ENCODE measurements at places on chromosomes 5 and 9.

DNA sequence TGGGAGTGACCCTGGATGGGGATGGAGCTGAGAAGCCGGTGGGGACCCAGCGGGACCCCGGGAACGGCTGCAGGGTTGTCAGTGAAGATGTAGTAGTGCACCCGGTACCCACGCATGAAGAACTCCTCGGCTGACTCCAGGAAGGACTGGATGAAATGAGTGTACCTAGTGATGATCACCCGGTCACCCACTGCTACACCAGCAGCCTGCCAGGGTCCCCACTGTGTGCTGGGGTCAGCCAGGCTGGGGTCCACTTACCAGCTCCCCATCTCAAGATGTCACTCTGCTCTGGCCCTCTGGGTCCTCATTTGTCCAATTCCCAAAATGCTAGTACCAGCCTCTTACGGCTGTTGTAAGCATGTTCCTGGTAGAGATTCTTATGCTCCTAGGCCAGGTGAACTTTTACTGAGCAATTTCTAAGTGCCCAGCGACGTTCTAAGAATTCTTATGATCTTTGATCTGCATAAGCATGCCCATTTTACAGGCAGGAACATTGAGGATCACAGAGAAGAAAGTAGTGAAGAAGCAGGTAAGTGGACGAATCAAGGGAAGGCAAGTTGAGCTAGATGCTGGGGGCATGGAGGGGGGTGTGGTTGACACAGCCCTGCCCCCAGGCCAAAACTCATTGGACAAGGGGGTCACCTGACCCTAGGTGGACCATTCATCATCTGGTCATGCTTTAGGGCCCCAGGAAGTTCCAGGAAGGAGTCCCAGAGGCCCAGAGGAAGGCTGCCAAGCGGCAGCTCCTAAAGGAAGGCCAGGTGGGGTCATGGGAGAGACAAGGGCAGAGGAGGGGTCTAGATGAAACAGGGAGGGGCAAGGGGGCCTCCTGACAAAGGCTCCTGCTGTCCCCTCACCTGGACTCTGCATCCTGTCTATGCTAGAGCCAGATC is 9.4 kb downstream of the GBGT1 start:
- DNase-seq: no peak

DNA sequence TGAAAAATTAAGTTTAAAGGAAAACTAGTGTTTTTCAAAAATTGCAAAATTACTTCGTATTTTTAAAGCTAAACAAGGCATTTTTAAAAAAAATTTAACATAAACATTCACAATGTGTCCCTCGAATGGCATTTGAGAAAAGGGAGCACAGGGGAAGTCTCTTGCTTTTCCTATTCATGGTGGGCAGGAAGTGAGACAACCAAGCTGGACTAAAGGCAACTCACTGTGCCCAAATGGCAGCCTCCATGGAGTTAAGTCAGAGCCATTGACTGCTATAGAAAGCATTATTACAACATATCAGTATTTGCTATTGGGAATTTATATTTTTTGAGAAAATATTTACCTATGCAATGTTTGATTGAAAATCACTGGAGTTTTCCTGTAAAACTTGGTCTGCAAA is 8.3 kb downstream of the HNRNPH1 start:
- DNase-seq: no peak

DNA sequence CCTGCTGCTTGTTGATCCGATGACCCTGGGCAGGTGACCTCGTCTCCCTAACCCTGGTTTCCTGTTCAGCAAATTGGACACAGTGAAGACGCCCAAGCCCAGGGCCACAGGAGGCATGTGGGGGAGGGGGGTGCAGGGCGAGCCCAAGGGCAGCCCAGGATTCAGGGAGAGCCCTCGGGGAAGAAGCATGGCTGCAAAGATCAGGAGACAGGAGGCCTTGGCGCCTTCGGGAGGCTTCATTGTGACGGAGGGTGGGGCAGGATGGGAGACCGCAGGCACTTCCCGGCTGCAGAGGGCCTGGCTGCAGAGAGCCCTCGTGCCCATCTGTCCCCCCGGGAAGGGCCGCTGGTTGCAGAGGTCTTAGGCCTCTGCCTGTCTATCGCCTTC is 6.2 kb downstream of the ASS1 start:
- DNase-seq: no peak

DNA sequence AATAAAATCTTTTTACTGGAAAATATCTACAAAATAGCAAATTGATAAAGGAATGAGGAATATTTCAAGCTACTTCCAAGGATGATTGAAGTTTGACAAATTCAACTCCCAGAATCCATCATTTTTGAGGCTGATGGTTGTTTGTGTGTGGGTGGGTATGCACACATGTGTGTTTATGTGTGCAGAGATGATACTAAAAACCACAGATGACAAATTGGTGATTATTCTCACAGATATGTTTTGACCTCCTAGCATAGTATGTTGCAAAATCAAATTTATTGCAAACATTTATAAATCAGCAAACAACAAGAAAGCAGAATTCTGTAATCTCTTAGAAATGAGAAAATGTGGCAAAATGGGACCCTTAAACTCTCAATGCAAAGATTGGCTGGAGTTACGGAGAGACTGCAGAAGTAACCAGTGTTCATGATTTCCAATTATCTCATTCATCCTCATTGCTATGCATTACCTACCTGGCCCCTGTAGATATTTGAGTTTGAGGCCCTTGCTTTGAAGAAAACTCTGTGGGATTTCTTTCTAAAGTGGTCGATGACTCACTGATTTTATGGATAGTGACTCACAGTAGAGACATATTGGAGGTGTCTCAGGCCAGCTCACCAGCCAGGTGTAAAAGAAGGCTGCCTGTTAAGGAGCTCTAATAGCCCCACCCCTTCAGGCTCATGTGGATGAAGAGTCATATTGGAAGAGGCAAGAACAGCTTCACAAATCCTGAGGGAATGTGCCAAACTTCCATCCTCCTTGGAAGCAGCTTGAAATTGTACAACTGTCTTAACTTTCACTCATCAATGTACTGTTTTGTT is 44.6 kb upstream of the TMC1 start:
- DNase-seq: no peak

GRCh38 chr9:35649431-35650340 is 1.0 kb downstream of the SIT1 start:
- DNase-seq: no peak

GRCh38 chr5:181163487-181164075 is 16.2 kb downstream of the OR2V2 start:
- no peak for DNase-seq

- no peak for DNase-seq
Observed at GRCh38 chr5:52262844-52263243, 524.9 kb upstream of the ITGA1 start.

DNA sequence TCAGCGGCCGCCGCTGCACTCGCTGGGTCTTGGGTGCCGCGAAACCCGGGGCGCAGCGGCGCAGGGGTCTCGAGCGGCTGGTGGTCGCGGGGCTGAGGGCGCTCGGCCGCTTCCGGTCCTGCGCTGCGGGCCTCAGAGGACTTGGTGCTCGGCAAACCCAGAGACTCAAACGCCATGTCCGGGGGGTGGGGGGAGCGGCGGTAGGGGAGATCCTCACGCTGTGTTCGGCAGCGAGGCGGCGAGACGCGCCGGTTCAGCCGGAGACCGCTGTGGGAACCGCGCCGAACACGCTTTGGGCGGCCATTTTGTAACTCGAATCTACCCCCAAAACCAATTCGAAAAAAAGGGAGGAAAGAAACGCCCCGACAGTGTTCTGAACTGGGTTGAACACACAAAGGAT is 317.5 kb upstream of the CDH18 start:
- DNase-seq: no peak

DNA sequence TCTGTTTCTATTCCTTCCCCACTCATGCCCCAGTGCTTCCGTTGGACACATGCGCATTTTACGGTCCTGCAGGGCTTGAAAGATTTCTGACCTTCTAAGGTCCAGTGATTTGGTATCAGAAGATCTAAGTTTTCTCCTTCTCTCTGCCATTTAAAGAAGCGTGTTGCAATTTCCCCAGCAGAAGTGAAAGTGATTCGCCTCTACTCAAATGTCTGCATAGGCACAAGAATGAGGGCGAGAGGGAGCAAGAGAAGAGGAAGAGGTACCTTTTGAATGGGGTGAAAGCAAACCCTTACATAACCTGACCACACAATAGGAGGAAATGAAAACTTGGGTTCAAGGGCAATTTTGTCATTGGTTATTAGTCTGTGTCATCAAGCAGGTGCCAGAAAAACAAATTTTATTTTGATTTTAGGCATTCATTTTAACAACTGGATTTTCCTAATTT is 31.7 kb upstream of the NR3C1 start:
- DNase-seq: no peak

DNA sequence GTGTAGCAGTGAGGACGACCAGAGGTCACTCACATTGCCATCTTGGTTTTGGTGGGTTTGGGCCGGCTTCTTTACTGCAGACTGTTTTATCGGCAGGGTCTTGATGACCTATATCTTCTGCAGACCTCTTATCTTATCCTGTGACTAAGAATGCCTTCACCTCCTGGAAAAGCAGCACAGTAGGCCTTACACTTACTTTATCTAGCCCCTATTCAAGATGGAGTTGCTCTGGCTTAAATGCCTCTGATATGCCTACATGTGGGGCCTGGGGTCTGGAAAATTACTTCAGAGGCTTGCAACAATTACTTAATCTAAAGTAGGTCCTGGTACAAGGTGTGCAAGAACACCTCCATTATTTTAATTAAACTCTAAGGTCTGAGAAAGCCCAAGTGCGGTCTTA is 86.9 kb upstream of the IL12B start:
- DNase-seq: no peak

DNA sequence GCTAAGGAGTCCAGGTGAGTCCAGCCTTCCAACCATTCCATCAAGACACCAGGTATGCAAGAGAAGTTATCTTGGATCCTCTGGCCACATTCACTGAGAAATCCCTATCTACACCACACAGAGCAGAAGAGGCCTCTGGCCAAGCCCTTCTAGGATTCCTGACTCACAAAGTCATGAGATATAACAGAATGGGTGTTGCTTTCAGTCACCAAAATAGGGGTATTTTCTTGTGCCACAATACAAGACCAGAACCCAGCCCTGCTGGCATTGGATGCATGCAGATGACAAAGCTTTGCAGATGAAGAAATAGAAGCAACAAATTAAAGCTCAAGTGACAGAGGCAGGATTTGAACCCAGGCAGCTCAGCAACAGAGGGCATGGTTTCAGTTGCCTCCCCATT is 73.5 kb downstream of the PTPN3 start:
- no peak for DNase-seq

DNA sequence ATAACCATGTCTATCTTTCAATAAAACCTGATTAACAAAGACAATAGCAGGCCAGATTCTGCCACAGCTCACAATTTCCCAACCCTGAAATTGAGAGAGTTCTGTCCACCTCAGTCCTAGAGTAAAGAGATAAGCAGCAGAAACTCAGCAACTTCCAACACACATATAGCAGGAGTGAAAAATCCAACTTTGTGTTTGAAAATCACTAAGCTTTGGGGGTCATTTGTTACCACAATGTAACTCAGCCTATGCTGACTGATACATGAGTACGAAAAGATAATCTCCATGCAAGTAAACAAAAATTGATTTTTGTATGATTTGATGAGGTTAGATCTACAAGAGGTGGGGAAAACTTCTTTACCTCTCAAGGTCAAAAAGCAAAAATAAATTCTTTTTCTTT is 231.0 kb upstream of the DAPK1 start:
- DNase-seq: no peak

DNA sequence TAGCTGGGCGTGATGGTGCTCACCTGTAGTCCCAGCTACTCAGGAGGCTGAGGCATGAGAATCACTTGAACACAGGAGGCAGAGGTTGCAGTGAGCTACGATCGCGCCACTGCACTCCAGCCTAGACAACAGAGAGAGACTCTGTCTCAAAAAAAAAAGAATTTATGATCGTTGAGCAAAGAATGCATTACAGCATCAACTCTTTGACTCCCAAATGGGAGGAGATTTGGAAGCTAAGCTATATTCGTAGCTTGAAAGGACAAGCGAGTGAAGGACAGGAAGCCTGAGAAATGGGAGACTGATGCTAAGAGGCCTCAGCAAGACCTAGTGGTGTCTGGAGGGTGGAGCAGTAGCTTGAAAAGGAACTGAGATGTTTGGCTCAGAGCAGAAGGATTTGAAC is 10.3 kb upstream of the CCIN start:
- DNase-seq: no peak

GRCh38 chr5:34015120-34015822 is 7.4 kb upstream of the AMACR start:
- DNase-seq: no peak

DNA sequence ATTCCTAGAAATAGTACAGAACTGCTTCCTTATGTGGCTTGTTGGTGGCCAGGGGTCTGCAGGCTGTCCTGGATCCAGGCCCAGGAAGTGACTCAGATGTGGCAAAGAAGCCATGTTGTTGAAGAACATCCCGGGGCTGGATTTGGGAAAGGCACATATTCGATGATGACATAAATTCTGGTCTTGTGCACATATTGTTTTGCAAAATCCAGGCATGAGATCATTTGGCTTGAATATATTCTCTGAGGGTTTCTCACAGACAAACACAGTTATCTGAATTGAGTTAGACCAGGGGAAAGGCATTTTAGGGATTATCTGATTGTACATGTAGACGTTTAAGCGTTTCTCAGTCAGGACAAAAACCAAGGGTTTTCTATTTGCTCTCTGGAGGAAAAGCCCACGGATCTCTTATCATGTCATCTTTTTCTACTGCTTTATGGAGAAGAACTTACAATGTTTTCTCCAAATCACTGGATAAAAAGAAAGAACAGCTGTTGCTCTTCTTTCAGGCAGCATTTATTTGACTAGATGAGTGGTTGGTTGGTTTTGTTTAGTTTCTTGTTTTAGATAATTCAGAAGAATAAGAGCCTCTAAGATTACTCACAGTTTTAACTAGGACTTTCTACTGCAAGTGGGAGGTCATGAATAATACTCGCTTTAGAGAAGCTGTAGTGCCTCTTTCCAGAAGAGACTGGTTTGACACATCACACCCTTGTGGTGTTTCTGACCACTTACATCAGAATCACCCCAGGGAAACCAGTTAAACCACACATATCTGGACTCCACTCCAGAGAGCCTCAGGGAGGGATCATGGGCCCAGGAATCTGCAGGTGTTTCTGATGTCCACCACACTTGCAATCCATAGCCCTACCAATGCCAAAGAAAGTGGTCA is 29.5 kb upstream of the LHFPL2 start:
- peak; percentile 26 for DNase-seq

DNA sequence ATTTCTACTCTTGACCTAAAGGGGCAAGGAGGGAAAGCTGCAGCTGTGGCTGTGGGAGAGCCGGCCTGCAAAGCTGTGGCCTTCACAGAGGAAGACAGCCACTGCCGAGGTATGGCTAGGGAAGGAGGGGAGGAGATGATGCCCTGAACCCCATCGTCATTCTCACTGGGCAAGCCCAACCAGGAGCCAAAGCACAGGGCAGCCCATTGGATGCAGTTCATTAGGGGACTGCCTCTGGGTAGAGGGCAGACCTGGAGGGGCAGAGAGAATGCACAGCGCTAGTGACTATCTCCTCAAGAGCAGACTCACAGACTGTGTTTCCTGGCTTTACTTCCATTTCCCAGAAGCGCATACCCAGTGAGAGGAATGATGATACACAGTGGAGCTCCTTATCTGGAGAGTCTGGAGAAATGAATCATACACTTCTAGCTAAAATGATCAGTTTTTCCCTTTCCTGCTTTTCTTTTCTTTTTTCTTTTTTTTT is 47.2 kb upstream of the TTC23L start:
- no peak for DNase-seq

- DNase-seq: no peak
Observed at GRCh38 chr5:74476046-74476818, 164.3 kb downstream of the ENC1 start.
